ENCODE measurements at places on chromosomes 13 and 19. TPM values are rescaled to one million over a fixed set of nuclear protein-coding genes. Genes with fewer than 3 reads are reported as not detected.

The ZIC5 gene
- total RNA-seq = not detected

The KLK3 gene
- not detected for total RNA-seq

The IGFL3 gene
- not detected for total RNA-seq

DNA sequence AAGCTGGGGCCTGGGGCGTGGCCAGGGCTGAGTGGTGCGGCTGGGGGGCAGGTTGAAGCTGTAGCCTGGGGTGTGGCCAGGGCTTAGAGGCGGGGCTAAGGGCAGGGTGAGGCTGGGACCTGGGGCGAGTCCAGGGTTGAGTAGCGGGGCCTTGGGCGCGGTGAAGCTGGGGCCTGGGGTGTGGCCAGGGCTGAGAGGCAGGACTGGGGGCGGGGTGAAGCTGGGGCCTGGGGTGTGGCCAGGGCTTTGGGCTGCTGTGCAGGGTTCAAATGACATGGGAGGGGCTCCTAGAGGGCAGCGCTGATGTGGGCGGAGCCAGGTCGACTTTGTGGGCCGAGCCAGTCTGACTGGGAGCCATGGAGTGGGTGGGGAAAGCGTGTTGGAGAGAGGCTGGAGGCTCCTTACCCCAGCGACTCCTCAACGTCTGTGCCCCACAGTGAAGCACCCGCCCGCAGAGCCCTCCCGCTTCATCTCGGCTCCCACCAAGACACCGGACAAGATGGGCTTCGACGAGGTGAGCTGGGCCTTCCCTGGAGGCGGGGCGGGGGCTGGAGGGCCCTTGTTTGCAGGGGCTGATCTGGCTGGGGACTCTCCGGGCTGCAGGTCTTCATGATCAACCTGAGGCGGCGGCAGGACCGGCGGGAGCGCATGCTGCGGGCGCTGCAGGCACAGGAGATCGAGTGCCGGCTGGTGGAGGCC is 21.5 kb downstream of the COLGALT1 start:
- DNase-seq = peak; percentile 32

GRCh38 chr13:39106216-39107005 is 68.2 kb downstream of the NHLRC3 start:
- DNase-seq = peak; percentile 2

DNA sequence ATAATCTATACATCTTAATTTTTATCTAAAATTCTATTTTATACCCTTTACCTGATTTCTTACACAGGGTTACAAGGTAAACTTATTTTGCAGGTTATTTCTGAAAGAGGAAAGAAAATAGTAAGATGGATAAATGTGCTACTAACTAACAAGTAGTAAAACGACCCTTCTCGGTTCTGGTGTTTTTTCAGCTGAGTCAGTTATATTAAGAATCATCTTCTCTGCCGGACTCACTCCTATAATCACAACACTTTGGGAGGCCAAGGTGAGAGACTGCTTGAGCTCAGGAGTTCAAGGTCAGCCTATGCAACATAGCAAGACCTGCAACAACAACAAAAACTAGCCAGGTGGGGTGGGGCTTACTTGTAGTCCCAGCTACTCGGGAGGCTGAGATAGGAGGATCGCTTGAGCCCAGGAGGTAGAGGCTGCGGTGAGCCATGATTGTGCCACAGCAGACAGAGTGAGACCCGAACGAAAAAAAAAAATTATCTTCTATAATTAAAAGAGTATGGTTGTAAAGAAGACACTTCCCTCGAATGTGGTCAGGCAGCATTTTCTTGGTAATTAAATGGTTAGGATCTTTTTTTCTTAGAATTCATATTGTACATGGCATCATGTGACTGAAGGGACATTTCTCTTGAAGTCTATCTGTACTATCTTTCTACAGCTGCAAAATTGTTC is 27.9 kb upstream of the RCBTB2 start:
- no peak for DNase-seq

DNA sequence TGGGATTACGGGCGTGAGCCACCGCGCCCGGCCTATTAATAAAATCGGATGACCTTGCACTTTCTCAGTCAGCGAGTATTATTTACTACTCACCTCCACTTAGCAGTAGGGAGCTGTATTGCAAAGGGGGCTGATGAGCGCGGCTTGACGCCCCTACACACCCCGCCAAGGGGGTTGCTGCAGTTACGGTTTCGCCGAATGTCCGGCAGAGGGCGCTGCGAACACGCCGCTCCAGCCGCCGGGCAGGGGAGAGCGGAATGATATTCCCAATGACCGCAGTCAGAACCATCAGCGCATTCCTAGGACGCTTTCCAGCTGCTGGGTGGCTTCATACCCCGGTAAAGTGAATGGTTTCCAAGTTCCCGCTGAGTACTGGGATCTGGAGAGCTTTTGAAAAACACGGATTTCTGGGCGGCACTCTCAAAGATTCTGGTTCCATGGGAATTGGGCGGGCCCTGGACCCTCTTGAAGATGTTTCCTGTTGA is 30.0 kb upstream of the TPT1 start:
- peak; percentile 84 for DNase-seq

GRCh38 chr13:73580513-73581267 is 521.9 kb downstream of the KLF5 start:
- no peak for DNase-seq

DNA sequence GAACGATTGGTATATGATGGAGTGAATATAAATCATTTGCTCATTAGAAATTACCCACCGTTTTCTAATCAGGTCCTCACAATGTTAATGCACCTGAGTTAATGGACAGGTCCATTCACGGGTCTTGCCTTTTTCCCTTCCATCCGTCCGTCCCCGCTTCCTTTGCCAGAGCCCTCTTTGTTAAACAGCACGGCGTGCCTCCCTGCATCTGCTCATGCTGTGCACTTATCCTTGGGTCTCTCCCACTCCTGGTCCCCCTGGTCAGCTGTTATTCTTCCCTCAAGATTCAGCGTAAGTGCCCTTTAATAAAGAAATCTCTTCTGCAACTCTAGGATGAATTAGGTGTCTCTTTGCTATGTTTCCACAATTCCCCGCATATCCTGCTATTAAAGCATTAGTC is 324.5 kb downstream of the DNAJC15 start:
- no peak for DNase-seq

DNA sequence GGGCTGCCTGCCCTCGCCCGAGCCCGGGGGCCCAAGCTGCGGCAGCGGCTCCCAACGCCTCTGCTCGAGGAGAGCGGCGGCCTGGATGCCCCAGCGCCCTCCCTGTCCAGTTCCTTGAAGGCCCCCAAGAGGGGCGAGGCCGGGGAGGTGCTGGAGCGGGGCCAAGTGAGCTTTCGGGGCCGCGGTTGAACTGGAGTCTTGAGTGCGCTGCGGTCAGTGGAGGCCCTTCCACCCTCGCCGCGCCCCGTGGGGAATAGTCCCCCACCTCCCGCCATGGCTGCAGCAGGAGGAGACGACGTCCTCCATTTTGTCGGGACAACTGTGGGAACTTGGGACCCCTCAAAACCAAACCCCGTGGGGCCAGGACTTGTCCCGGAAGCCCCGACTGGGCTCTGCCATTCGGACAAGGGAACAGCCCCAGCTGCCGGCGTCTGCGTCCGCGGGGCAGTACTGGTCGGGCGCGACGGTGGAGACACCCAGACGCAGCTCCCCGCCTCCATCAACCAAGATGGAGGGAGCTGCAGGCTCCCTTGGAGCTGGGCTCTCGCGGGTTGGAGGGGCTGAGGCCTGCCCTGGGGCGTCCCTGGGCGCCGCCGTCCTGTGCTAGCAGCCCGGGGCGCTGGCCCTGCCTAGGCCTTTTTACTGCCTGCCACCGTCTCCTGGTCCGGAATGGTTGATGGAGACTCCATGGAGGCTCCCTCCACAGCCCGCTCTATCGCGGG is 736 bp upstream of the ZMYM5 start:
- DNase-seq = peak; percentile 83

DNA sequence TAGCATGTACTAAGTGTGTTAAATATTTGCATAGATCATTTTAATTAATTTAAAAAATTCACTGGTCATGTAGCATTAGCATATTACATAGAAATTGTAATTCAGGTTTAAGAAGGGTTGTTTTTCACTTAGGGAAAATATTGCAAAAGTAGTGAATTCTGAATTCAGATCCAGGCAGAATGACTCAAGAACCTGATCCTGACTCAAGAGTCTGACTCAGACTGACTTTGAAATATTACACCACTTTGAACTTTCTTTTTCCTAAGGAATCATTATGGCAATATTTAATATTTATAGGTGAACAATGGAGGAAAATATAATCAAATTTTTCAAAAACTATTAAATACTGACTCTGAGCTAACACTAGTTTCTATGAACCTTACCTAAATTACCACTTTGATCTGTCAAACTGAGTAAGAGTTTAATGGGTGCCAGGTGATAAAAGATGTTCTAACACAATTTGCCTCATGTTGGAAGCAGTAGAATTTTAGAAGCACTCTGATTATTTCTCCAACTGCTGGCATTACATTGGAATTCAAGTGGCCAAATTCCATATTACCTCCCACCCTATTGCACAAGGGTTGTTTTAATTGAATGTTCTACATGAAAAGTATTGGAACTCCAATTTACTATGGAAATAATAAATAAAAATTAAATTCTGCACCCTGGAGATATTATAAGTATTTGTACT is 261.6 kb downstream of the SLITRK1 start:
- peak; percentile 70 for DNase-seq

GRCh38 chr13:92572190-92572589 is 654.4 kb upstream of the GPC6 start:
- no peak for DNase-seq

GRCh38 chr19:5265260-5265659 is 75.4 kb downstream of the PTPRS start:
- no peak for DNase-seq

- DNase-seq = no peak
Observed at GRCh38 chr13:110161112-110161882, 145.7 kb downstream of the COL4A1 start.

GRCh38 chr19:4258181-4258580 is 11.3 kb downstream of the YJU2 start:
- DNase-seq = no peak

GRCh38 chr19:54211235-54211634 is 10.6 kb downstream of the RPS9 start:
- no peak for DNase-seq

DNA sequence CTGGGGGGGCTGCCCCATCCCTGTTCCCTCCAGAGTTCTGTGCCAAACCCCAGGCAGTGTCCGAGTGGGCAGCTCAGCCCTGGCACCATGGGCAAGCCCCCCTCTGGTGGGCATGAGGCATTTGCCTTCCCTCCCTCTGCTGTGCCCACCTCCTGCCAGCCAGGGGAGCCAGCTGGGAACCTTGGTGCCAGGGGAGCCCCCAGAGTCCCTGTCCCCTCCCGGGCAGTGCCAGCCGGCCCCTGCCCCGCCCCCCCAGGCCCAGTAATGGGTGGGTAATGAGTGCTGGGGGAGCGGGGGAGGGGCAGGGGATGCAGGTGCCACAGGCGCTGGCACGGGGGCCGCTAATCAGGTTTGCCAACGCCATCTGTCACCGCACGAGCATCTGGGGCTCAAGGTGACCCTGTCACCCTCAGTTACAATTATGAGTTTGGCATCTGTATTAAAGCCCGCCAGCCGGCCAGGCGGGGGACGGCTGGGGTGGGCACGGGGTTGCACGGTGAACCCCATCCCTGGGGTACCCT is 5.9 kb downstream of the DAND5 start:
- no peak for DNase-seq

All from LHCN-M2 (cell line).